ENCODE measurements at places on chromosomes 16 and 17.

DNA sequence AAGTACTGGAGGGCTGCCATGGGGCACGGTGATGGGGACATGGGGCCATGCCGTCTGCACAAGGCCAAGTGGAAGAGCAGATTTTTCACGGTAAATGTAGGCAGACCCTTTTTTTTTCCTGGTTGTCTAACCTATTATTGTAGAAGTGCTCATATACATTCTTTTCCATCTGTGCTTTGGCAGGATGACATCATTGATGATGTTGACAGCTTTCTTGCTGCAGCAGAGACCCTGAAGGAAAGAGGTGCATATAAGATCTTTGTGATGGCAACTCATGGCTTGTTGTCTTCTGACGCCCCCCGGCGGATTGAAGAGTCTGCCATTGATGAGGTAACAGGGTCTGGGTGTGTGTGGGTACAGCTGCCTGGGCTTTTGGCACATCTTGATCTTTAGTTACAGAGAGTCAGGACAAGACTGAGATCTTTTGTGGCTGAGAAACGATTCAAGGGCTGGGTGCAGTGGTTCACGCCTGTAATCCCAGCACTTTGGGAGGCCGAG is 23.3 kb upstream of the SLC5A10 start:
- no peak for DNase-seq

GRCh38 chr17:1241929-1242328 is 28.3 kb upstream of the BHLHA9 start:
- no peak for DNase-seq

GRCh38 chr16:27373312-27373711 is 28.7 kb upstream of the IL21R start:
- DNase-seq = no peak

DNA sequence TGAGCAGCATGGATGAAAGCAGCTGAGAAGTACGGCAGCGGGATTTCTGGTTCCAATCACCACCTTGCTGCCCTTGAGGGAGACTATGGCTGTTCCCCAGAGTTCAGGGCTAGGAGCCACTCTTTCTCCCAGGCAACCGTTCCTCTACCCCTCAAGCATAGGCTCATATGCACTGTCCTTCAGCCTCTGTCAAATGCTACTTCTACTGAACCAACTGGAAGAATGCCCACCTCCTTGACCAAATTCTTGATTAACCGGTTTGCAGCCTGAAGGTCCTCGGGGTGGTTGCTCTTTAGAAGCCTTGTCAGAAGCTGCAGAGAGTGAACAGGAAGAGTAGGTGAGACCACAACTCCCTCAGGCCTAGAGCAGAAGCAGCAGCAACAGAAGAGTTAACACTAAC is 23.8 kb downstream of the GGA2 start:
- DNase-seq = no peak

GRCh38 chr17:14903854-14904253 is 361.3 kb downstream of the PMP22 start:
- no peak for DNase-seq

DNA sequence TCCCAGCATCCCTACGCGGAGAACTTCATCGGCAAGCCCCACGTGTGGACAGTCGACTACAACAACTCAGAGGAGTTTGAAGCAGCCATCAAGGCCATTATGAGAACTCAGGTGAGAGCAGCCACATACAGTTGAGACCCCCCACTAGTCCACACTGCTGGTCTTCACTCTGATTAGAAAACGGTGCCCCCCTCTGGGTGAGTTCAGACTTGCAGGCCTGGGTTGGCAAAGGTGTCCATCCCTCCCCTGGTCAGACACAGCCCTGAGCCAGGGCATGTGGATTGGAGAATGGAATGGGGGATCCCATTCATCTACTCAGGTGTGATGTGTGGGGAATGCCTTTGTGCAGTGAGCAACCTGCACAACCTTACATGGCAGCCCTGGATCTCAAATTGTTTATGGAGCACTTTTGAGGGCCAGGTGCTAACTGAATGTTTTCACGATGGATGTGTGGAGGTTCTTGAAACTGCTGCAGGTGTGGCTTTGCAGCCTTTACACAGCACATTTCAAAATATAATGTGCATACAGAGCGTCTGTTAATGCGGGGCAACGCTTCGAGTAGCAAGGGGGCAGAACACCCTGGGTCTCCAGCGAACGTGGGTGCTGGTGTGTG is 72.6 kb downstream of the MGAT5B start:
- no peak for DNase-seq

- no peak for DNase-seq
Observed at GRCh38 chr16:87860553-87861299, 8.6 kb downstream of the SLC7A5 start.

Measured in activated CD4-positive, alpha-beta T cell treated with anti-CD3 and anti-CD28 coated beads for 1 hour (primary cell).